ENCODE measurements at places on chromosomes 4 and X. TPM values are rescaled to one million over a fixed set of nuclear protein-coding genes. Genes with fewer than 3 reads are reported as not detected.

The COX7B2 gene
- not detected for total RNA-seq

The TMEM144 gene
- total RNA-seq: 2.6 TPM

The PWWP3B gene
- under 0.01 TPM for total RNA-seq

The TEX13D gene
- not detected for total RNA-seq

The DMRTC1 gene
- not detected for total RNA-seq

The SMPX gene
- not detected for total RNA-seq
